ENCODE measurements at places on chromosomes 16 and 17.

DNA sequence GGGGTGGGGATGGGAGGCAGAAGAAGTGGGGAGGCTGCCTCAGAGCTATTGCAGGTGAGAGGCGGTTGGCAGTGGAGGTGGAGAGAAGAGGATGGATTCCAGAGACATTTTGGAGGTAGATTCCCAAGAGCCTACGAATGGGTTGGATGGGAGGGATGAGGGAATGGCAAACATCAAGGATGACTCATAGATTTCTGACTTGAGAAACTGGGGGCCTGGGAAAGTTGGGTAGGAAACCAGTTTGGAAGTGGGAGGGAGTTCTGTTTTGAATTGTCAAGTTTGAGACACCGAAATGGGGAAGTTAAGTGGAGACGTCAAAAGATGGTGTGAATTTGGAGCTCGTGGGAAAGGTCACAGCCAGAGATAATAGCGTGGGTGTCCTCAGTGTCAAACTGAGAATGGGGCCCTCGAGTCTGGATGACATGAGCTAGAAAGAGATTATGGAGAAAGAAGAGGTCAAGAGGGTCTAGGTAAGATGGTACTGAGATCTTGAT, 6.2 kb upstream of the CYLD start:
- DNase-seq: no peak

DNA sequence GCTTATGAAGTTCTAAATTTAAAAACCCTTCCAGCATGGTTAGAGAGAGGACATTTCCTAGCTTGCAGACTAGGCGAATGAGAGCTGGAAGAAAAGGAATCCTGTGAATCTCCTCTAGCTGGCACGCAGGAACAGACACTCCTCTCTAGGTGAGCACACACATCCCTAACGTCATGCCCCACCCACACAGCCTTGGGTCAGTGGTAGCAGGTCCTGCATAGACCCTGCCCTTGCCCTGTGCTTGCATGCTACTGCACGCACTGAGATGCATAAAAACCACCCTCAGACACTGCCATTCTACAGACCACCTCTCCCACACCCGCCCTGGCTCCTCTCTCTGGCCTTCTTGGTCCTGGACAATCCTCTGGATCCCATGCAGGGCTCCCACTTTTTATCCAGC, 23.5 kb downstream of the CES1 start:
- DNase-seq: no peak

GRCh38 chr17:69335058-69335457, 8.1 kb upstream of the ABCA5 start:
- DNase-seq: peak; percentile 42

DNA sequence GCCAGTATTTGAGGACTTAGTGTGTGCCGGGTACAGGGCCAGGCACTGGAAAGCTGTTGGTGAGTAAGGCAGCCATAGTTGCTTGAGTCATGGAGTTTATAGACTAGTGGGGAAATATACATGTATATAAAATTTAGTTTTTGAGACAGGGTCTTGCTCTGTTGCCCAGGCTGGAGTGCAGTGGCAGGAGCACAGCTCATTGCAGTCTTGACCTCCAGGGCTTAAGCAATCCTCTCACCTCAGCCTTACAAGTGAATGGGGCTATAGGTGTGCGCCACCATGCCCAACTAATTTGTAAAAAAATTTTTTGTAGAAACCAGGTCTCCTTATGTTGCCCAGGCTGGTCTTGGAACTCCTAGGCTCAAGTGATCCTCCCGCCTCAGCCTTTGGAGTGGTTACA, 2.4 kb downstream of the PDP2 start:
- no peak for DNase-seq

GRCh38 chr17:73785958-73786743, 141.9 kb upstream of the SDK2 start:
- DNase-seq: no peak

- no peak for DNase-seq
Measured at GRCh38 chr16:80914379-80915078, 92.2 kb downstream of the CMC2 start.

DNA sequence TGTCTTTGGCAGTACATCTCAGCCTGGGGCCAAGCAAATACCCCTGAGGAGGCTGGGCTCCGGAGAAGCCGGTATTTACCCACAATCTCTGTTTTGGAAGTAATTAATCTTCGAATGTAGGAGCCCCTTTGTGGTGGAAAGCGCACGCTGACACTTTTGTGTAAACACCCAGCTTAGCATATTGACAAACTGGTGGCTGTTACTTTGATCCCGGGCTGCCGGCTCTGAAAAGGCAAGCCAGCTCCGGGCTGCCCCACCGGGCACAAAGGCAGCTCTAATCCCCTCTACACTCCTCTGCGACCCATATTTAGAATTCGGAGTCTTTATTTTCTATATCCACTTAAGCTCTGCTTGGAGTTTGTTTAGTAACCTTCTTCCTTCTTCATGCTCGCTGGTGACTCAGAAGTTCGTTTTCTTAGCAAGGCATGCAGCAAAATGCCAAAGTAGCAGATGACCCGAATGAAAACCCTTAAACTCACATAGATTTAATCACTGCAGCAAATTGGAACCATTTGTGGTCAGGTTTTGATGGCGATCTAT, 144.0 kb upstream of the IRX3 start:
- DNase-seq: no peak

DNA sequence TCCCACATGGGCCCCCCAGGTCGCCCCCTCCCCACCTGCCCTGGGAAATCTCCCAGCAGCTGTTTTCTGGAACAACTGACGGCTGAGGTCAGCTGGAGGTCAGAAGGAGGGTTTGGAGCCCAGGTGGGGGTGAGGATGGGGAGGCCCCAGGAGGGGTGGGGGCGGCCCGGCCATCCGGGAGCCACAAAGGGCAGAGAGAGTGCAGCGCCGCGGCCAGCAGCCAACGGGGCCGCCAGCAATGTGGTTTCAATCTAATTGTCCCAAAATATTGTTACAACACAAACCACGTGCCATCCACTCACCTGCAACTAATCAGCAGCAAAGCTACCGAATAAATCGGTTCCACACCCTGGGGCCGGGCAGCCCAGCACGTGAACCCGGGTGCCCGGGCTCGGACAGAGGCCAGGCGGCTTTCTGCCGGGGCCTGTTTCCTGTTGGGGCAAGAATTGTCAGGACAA, 28.3 kb upstream of the SLC38A10 start:
- no peak for DNase-seq

DNA sequence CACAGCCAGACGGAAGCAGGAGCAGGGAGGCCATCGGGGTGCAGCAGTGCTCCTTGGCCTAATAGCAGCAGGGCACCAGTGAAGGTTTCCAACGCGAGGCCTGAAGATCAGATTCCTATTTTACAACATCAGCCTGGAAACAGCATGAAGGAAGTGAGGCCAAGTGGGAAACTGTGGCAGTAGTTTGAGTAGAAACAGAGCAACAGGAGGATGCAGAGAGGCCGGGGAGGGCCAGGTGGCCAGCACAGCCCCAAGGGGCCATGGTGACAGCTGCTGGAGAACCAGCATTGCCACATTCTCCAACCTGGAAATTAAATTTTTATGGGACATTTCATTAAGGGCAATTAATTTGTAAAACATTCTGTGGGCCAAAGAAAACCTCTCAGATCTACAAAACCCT, 3.4 kb upstream of the ANKRD11 start:
- no peak for DNase-seq

DNA sequence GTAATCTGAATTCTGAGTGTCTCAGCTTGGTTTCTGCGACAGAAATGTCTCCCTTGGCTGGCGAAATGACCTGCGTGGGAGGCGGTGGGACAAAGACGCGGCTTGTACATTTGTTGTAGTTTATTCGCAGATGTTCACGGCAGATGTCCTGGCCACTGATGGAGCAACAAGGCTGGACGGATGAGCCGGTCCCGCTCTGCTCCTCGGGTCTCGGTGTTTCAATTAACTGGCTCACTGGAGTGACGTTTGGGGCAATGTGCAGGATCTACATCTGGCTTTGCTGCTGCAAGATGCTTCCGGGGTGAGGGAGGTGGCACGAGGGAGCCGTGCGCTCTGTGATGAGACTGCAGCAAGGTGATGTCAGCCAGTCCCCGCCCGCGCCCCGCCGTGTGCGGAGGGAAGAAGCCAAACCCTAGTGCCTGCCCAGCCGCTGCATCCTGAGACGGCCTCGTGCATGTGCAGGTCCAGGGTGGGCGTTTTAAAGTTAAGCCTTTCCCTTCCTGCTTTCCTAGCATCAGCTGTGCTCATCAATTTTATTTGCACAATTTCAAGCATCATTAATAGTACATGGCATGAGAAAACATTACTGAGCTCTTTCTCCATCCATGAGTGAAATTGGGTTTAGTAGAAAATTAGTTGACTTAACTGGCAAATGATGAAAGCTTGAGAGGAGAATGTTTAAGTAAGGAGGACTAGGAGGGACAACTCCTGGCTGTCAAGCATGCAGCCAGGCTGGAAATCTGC, 44.4 kb downstream of the MGAT5B start:
- DNase-seq: no peak

GRCh38 chr17:78438694-78439325, 60.4 kb downstream of the PGS1 start:
- no peak for DNase-seq

- DNase-seq: peak; percentile 92
Measured at GRCh38 chr17:44543213-44543904, 13.9 kb upstream of the FZD2 start.

GRCh38 chr17:45052052-45052772, 780 bp upstream of the DCAKD start:
- peak; percentile 28 for DNase-seq

- DNase-seq: no peak
Measured at GRCh38 chr17:81924557-81925532, 2.7 kb downstream of the MAFG start.

- DNase-seq: peak; percentile 89
Measured at GRCh38 chr17:63478814-63479494, 2.1 kb downstream of the ACE start.

- DNase-seq: no peak
Measured at GRCh38 chr16:55253987-55254386, 70.0 kb upstream of the IRX6 start.
